ENCODE measurements at places on chromosomes 12 and 14.
A peak's percentile ranks its signal among the peaks of the same experiment; 100 is the strongest.

GRCh38 chr14:99317231-99318090 lies 45.5 kb upstream of the BCL11B start:
- DNase-seq, result no peak

GRCh38 chr14:75650253-75651058 lies 10.2 kb downstream of the ERG28 start:
- DNase-seq, result no peak

DNA sequence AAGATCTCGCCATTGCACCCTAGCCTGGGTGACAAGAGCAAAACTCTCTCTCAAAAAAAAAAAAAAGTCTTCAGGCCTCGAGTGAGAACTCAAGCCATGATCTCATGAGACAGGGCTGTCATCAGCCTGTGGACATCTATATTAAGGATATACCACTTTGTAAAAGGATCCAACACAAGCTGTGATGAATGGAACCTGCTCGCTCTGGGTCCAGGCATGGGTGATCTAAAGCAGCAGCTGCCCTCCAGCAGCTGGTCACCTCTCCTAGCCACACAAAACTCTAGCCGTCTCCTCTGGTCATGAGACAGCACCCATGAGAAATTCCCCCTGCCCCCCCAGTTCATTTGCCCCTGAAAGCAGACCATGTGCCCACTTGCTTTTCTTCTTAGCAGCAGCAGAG lies 19.1 kb upstream of the DGLUCY start:
- DNase-seq, result no peak

DNA sequence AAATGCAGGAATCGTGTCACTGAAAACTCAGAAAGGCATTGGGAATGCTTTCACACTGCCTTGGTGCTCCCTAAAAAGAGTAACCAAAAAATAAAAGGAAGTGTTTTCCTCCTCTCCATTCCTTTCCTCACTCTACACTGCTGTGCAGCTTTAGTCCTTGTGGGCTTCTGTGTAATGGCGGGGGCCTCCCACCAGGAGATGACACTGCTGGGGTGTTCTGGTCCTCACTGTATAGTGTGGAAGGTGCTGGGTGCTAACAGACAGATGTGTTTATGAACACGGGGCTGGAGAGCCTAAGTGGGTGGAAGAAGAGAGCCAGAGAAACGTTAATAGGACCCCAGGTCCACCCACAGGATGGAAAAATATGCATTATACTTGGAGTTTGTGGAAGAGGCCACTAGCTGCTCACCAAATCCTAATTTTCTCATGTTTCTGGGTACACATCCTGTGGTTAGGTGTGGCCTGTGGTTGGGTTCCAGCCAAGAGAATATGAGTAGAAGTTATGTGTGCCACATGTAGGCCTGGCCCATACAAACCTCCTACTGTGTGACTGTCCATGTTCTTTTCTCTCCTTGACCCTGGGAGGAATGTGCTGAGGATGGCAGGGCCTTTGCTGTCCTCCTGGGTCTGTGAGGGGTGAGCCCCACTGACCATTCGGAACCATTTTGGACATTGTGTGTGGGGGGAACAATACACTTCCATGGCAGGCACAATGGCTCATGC lies 14.0 kb upstream of the C1S start:
- no peak for DNase-seq

- peak; percentile 62 for DNase-seq
Measured at GRCh38 chr12:105025890-105026289, 39.8 kb downstream of the NOPCHAP1 start.

GRCh38 chr14:77339407-77339806 lies 18.6 kb downstream of the GSTZ1 start:
- DNase-seq, result peak; percentile 45

DNA sequence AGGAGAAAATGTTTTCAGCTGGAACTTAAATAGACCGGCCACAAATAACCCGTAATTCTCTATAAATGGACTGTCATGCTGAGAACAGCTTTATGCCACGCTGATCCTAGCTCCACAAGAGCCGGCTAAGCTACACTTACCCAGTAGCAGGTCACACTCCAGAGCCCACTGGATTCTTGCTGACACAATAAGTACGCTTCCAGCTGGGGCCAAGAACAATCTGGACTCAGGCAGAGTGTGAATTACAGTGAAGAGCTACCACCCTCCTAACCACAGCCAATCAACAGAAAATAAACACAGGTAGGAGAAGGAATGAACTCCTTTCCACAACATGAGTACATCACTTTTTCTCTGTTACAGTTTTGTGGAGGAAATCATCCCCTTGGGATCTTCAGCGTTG lies 531.3 kb downstream of the GALC start:
- DNase-seq, result no peak

GRCh38 chr14:96762650-96763049 lies 34.5 kb upstream of the VRK1 start:
- DNase-seq, result peak; percentile 76

DNA sequence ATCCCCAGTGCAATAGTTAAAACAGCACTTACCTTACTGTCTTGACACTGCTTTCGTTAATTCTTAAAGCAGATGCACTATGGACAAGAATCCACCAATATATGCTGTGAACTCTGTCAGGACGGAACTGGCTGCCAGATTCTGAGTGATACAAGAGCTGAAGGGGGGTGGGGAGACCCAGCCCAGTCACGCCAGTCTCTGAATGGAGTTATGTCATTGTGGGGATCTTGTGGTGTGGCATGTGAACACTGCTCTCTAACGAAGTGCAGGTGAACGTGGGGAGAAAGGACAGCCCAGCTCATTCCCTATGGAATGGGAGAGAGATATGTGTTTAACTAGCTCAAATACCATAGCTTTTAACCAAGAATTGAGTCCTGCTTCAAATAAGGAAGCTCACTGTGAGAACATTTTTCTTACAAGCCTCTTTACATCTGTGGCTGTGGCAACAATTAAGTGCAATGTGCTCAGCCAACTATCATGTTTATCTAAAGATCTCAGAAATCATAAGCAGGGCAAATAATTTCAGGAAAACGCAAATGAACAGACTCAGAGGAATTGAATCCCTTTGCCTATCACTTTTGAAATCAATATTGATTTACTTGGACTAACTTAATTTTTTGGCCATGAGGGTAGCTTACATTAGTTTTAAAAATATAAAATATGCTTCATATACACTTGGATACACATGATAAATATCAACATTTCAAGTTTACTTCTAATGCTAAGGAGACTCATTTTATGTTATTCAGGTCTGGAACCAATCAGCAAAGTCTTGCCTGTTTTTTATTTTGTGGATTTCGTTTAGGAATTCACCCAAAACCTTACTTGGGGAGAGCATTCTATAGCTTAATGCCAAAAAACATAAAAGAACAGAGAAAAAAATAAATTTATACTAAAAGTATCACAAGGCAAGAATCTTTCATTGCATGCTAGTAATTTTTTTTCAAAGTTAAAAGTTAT lies at the start of gene LUM:
Gene LUM (minus strand): TSS at position 129 of the 960 bp plus-strand sequence. CDS start 2,515 bp downstream, outside the sequence.
- DNase-seq, result peak; percentile 60

DNA sequence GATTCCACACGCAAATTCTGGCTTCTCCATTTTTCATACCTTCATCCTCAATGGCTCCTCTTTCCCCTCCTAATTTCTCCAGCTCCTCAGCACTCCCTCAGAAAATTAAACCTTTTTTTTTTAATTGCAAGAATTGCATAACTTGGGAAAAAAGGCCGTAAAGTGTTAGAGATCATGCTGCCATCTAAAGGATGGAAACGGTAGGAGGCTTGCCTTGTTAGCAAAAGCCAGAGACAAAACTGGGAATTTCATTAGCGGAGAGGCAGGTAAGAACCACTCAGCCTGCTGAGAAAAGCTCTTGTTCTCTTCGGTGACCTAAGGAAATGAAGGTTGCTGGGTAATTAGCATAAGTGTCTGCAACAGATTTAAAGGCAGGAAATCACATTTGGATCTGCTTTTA lies 204.3 kb downstream of the AEBP2 start:
- DNase-seq, result peak; percentile 76

GRCh38 chr12:90841336-90841735 lies 113.6 kb downstream of the CCER1 start:
- no peak for DNase-seq

- peak; percentile 62 for DNase-seq
Measured at GRCh38 chr14:32697704-32698103, 241.0 kb upstream of the NPAS3 start.

GRCh38 chr14:39367387-39367751 lies 64.9 kb downstream of the FBXO33 start:
- DNase-seq, result no peak

- no peak for DNase-seq
Measured at GRCh38 chr14:68139431-68140075, 320.0 kb downstream of the RAD51B start.

DNA sequence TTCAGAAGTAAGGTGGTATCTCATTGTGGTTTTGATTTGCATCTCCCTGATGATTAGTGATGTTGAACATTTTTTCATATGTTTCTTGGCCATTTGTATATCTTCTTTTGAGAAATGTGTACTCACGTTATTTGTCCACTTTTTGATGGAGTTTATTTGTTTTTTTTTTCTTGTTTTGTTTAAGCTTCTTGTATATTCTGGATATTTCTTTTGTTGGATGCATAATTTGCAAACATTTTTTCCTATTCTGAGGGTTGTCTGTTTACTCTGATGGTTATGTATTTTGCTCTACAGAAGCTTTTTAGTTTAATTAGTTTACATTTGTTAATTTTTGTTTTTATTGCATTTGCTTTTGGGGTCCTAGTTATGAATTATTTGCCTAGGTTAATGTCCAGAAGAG lies 927.4 kb upstream of the LRFN5 start:
- DNase-seq, result no peak

DNA sequence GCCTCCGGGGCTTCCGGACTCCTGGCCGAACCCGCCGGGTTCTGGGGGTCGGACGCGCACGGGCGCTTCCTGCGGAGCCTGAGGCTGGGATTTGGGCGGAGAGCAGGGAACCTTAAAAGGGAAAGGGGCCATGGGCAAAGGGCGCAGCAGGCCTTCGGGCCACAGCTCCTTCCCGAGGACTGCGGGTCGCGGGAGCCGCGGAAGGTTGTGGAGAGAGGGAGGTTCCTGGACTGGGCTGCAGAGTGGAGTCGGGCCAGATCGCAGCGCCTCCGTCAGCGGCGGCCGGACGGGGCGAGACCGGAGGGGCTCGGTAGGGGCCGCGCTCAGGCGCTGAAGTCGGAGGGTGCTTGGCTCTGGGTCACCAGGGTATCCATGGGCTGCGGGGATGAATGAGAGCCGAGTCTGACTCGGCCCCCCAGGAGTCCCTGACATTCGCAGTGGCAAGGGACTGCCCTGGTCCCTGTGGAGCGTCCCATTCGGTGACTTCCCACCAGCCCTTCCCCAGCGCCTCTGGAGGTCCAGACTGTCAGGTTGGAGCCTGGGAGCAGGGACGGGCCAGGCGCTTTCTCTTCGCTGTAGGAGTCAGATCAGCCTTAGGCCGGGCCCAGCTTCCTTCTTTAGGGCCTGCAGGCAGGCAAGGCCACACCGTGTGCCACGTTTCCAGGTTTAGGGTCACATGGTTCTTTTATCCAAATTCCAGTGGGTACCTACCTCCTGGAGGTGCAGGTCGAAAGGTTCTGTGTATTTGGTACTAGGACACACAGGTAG lies 938 bp upstream of the SLC25A29 start:
- DNase-seq, result no peak

DNA sequence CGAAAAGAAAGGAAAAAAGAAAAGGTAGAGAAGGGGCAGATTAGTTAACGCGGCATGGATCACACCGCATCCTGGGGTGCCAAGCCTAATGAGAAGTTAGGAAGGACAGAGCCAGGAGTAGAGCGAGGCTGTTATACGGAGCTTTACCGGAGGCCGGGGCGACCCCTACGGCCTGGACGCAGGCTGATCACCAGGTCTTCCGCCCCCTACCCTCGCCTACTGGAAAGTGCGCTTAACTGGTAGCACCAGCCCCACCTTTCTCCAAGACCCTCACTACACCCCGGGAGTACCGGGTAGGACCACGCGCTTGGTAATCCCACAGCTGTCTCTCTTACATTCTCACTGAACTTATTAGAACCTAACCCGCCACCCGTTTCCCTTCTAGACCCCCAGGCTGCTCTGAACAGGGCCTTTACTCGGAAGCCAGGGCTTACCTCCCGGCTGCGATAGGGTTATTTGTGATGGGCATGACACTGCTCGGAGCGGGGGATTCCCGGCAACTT lies 33.8 kb downstream of the WBP11 start:
- peak; percentile 35 for DNase-seq

DNA sequence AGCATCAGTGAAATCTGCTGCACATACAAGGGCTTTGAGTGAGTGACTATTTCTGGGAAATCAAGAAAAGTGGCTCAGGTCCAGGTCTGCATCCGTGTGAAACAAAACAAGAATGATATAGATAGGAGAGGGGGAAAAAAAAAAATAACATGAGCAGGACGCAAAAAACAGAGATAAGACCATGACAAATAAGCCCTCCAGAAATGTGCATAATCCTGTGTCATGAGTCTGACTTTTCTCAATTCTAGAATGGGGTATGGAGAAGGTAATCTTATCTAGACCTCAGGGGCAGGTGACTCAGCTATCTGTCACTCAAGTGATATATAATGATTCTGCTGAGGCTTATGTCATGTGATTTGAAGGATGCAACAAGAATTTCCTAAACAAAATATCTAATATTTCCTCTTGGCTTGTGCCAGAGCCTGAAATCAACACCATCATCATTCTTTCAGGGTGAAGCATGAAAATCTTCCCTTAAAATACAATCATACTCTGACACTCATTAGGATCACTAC lies 250.0 kb downstream of the PHLDA1 start:
- DNase-seq, result peak; percentile 96

- no peak for DNase-seq
Measured at GRCh38 chr14:55120571-55121495, 8.2 kb upstream of the LGALS3 start.

GRCh38 chr12:96425321-96425720 lies 25.1 kb upstream of the CDK17 start:
- DNase-seq, result peak; percentile 85

- DNase-seq, result no peak
Measured at GRCh38 chr12:124477107-124477915, 90.1 kb downstream of the NCOR2 start.

- DNase-seq, result no peak
Measured at GRCh38 chr12:31728289-31728916, 418 bp downstream of the AMN1 start.

GRCh38 chr14:23062002-23062401 lies 4.7 kb upstream of the CDH24 start:
- peak; percentile 97 for DNase-seq

GRCh38 chr12:131815131-131815530 lies 13.1 kb upstream of the MMP17 start:
- DNase-seq, result no peak

- no peak for DNase-seq
Measured at GRCh38 chr12:92530706-92531105, 172.1 kb upstream of the PLEKHG7 start.

GRCh38 chr14:22824711-22825359 lies 4.9 kb upstream of the MRPL52 start:
- DNase-seq, result peak; percentile 95
